Activated CD8-positive, alpha-beta T cell treated with anti-CD3 and anti-CD28 coated beads, Interleukin-2, amount 10 ng/mL, durations not matched to agents 7 days and 5 days (primary cell): ENCODE measurements at places on chromosomes 13 and 19. TPM values are rescaled to one million over a fixed set of nuclear protein-coding genes. Genes with fewer than 3 reads are reported as not detected.
A peak's percentile ranks its signal among the peaks of the same experiment; 100 is the strongest.

- H3K4me1 ChIP-seq: no peaks in the 10 kb centered on the region
- no peaks in the 10 kb centered on the region for H3K27me3 ChIP-seq
- DNase-seq: no peak
- no peak overlapping the region for H3K4me3 ChIP-seq
Measured at GRCh38 chr13:105965910-105966309, 569.6 kb downstream of the EFNB2 start.

- no peaks in the 10 kb centered on the region for H3K4me1 ChIP-seq
- H3K36me3 ChIP-seq: no peaks in the 10 kb centered on the region
- no peaks in the 10 kb centered on the region for H3K27me3 ChIP-seq
- H3K4me3 ChIP-seq: no peak overlapping the region
- no peak overlapping the region for H3K27ac ChIP-seq
Measured at GRCh38 chr13:75789451-75790197, 153.5 kb downstream of the LMO7 start.

The KCNN1 gene
- not detected for total RNA-seq

DNA sequence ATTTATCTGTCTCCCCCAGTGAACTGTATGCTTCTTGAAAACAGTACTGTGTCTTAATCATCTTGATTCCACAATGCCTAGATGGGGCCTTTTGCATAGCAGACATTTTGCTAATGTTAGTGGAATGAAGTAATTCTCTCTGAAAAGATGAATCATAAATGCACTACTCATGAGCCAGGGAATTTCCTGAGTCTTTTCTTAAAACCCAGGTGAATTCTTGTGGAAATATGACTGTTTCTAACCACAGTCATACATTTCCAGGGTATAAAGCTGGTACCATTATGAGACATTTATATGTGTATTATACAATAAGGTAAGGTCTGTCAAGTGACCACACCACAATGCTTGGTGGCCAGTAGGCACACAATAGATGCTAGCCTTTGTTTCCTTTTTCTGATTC, 5.5 kb upstream of the KCTD4 start:
- no peaks in the 10 kb centered on the region for H3K4me1 ChIP-seq
- H3K27ac ChIP-seq: no peak overlapping the region
- H3K4me3 ChIP-seq: no peak overlapping the region
- H3K36me3 ChIP-seq: peaks cover 23% of the 10 kb centered on the region
- no peaks in the 10 kb centered on the region for H3K27me3 ChIP-seq

The ZNF468 gene
- total RNA-seq: 26.7 TPM

DNA sequence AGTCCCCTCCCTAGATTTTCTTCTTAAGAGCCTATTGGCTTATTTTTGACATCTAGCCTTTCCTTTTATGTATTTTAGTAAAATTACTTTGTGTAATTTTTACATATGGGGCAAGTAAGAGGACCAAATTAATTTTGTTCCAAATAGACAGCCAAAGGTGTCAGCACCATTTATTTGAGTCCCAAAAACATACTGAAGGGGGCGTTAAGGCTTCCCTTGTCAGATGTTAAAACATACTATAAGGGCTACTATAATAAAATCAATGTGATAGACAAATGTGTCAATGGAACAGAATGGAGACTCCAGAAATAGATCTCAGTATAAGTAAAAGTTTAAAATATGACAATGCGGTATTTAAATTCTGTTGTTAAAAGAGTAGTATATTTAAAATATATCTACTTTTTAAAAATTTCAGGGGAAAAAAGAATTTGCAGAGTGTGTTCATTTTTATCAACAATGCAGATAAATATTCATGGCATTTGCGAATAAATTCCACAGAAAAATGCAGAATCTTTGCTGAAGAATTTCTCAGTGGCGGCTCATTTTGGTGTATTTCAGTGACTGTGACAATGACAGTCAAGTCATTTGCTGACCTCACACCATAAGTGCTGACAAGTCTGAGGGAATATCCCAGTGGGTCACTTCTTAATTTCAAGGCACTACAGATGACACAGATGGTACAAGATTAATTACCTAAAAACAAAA, 133.7 kb downstream of the MTUS2 start:
- H3K4me3 ChIP-seq: no peak overlapping the region
- no peaks in the 10 kb centered on the region for H3K36me3 ChIP-seq
- no peak overlapping the region for H3K27ac ChIP-seq
- H3K4me1 ChIP-seq: no peaks in the 10 kb centered on the region
- no peaks in the 10 kb centered on the region for H3K27me3 ChIP-seq

DNA sequence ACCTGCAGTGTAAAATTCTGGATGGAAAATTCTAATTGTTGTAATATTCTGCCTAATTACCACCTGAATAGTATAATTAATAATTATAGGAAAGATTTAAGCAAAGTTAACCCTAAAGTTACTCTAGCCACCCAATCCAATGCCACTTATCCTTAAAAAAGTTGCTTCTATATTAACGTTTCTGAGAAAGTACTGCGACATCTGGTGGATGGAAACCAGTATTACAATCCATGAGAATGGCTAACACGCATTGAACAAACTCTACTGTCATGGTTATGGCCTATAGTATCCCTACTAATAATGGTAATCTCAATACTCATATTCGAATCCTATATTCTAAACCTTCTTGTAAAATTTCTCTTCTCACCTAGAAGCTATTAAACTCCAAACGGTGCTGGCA, 1551.8 kb downstream of the SLITRK1 start:
- H3K4me1 ChIP-seq: no peaks in the 10 kb centered on the region
- no peak overlapping the region for H3K27ac ChIP-seq

DNA sequence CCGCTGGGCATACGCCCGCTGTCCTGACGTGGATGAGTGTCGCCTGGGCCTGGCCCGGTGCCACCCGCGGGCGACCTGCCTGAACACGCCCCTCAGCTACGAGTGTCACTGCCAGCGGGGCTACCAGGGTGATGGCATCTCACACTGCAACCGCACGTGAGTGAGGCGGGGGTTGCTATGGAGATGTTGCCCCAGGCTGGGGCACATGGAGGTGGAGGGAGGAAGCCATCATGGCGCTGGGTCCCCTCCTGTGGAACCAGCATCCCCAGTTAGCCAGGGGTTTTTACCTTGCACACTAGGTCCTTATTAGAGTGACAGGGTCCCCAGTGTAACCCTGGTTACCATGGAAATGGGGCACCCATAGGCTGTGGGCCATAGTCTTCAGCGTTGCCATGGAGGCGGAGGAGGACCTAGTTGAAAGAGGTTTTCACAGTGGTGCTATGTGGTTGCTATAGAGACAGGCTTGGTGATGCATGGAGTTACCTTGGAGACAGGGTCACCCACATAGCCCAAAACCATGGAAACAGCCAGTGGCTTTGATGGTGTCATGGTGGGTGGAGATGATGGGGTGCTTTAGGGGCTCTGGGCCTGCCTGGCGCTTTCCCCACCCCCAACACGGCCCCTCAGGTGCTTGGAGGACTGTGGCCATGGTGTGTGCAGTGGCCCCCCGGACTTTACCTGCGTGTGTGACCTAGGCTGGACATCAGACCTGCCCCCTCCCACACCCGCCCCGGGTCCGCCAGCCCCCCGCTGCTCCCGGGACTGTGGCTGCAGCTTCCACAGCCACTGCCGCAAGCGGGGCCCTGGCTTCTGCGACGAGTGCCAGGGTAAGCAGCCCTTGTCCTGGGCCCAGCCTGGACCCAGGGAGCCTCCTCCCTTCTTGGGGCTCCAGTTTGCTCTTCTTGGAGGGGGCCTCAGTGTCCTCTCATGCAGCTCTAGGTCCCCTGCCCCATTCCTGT, 27.1 kb downstream of the MEGF8 start:
- no peaks in the 10 kb centered on the region for H3K36me3 ChIP-seq
- no peak overlapping the region for H3K4me3 ChIP-seq
- H3K4me1 ChIP-seq: no peaks in the 10 kb centered on the region
- no peak overlapping the region for H3K27ac ChIP-seq
- H3K27me3 ChIP-seq: no peaks in the 10 kb centered on the region
- peak; percentile 39 for DNase-seq

DNA sequence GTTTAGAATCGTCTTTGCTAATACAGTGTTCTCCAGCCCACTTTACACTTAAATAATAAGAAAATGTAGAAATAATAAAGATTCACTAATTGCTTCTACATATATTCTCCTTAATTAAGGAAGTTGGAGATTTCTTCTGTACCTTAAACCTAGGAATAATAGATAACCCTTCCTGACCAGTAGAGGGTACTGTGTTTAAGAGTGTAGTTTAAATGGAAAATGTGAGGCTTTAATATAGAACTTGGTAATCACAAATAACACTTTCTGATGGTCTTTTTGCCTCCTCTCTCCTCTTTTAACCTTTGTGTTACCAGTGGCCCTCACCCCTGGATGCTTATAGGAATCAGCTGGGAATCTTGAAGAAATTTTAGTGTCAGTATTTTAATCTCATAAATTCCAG, 20.7 kb downstream of the POMP start:
- H3K27me3 ChIP-seq: no peaks in the 10 kb centered on the region
- DNase-seq: no peak
- peak overlapping the region; percentile 57 for H3K27ac ChIP-seq
- peaks cover 17% of the 10 kb centered on the region for H3K36me3 ChIP-seq
- H3K4me1 ChIP-seq: no peaks in the 10 kb centered on the region

GRCh38 chr19:53311044-53311443, 22.5 kb upstream of the ZNF845 start:
- peaks cover 2% of the 10 kb centered on the region for H3K36me3 ChIP-seq
- H3K27ac ChIP-seq: no peak overlapping the region
- no peak overlapping the region for H3K4me3 ChIP-seq
- H3K4me1 ChIP-seq: peaks cover 2% of the 10 kb centered on the region

The VSTM1 gene
- total RNA-seq: not detected

GRCh38 chr19:23328211-23328610, 67.1 kb downstream of the ZNF91 start:
- H3K27me3 ChIP-seq: no peaks in the 10 kb centered on the region
- no peak for DNase-seq
- no peak overlapping the region for H3K4me3 ChIP-seq
- H3K36me3 ChIP-seq: peaks cover 31% of the 10 kb centered on the region
